ENCODE measurements at places on chromosomes 3 and 15.

DNA sequence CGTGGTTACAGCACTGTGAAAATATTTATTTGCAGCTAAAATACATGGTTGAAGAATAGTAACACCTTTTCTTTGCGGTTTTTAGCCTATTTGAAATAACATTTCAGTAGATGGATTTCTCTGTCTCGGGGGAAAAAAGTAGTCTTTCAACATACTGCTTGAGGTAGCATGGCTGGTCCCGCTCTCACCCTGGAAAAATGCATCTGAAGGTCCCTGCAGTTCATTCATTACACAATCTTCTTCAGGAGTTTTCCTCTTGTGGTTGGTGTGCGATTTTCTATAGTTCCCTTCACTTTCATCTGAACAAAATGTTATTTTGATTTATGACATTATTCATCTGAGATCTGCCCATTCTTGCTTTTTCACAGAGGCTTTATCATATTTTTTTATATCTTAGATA lies 75.9 kb downstream of the STRIT1 start:
- peak; percentile 93 for DNase-seq

- DNase-seq = no peak
Observed at GRCh38 chr3:188926741-188927511, 244.8 kb upstream of the TPRG1 start.

DNA sequence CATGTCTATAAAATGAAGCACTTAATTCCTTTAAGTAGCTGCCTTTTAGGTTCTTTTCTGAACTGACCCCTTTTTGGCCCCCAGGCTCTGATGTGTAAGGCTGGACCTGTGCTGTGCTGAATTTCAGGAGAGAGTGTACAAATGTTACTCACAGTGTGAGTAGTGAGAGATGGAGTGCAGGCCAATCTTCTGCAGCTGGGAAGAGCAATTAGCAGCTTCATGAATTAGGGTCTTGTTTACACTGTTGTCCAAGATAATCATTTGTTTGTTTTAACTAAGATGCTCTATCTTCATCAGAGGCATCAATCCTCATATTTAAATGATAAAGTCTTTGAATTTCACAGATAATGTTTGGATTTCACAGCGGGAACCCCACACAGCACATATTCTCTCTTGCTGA lies 19.4 kb downstream of the ARPP21 start:
- no peak for DNase-seq

DNA sequence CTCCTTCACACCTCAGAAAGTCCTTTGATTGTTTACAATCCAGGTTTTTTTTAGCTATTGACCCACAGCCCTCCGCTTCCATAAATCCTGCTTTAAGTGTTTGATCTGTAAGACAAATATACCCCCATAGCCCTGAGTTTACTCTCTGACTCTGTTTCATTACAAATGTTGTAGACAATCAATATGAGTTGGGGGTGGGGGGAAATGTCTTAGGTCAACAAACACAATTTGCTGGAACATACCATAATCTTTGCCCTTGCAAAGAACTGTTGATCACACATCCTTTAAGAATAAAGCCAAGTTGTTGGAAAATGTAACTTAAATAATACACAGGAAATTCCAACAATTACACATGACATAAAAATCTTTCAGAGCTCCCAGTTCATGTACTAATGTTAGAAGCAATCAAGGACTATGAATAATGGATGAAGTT lies 301.8 kb upstream of the SEMA6D start:
- no peak for DNase-seq

GRCh38 chr15:95162967-95163531 lies 931.7 kb downstream of the MCTP2 start:
- peak; percentile 94 for DNase-seq

- no peak for DNase-seq
Observed at GRCh38 chr15:94542391-94542790, 311.0 kb downstream of the MCTP2 start.

- peak; percentile 36 for DNase-seq
Observed at GRCh38 chr3:65425880-65426279, 612.8 kb downstream of the MAGI1 start.

- no peak for DNase-seq
Observed at GRCh38 chr3:190169877-190170276, 49.2 kb upstream of the P3H2 start.

GRCh38 chr3:127556565-127556964 lies 34.0 kb downstream of the TPRA1 start:
- no peak for DNase-seq

- no peak for DNase-seq
Observed at GRCh38 chr3:127427156-127427555, 139.3 kb upstream of the PRR20G start.

DNA sequence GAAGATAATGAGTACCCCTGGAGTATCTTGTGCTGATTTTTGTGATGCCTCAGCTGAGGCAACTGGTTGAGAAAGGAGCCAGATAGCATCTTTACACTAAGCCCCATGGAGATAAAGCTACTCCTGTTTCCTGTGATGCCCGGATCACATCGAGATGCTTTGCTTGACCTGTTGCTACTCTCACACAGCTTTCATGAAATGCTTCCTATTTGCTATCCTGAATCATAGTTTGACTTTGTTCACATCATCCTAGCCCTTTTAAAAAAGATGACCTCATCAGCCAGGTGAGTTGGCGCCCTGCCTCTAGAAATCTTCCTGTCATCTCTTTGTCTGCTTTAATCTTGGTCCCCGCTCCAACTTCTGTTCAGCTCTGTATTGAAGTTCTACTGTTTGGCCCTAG lies 409.6 kb upstream of the TBL1XR1 start:
- no peak for DNase-seq

DNA sequence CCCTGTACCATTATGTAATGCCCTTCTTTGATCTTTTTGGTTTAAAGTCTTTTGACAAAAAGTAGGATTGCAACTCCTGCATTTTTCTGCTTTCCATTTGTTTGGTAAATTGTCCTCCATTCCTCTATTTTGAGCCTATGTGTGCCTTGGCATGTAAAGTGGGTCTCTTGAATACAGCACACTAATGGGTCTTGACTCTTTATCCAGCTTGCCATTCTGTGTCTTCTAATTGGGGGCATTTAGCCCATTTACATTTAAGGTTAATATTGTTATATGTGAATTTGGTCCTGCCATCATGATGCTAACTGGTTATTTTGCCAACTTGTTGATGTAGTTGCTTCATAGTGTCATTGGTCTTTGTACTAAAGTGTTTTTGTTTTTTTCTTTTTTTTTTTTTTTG lies 32.4 kb downstream of the CMC1 start:
- no peak for DNase-seq

GRCh38 chr15:47620960-47621681 lies 96.2 kb upstream of the SEMA6D start:
- peak; percentile 51 for DNase-seq

DNA sequence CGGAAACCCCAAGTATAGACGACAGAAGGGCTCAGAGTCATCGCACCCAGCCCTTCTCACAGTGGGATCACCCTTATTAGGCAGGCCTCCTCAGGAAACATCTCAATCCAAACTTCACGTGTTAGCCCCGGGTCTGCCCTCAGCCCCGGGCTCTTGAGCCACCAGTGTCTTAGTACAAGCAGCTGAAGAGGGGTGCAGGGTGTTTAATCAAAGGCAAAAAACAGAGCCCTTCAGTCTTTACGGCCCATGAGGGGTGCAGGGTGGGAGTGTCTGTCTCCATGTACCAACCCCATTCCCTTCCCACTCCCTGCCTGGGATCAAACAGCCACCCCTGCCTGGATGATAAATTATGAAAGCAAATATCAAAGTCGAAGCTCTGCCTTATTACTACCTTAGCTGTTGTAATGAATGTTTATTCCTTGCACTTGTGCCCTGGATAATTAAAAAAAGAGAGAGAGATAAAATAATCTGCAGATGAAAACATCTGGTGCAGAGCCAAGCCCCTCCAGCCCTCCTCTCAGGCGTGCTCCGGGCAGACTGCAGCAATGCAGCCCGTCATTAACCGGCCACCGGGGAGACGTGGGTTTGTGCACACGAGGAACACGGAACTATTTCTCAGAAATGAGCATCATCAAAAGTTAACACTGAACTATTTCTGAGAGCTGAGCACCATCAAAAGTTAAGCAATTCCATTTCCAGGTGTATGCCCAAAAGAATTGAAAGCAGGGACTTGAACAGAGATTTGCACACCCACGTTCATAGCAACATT lies 64.5 kb downstream of the ADAMTS17 start:
- DNase-seq = no peak

GRCh38 chr3:64895106-64895990 lies 207.5 kb upstream of the ADAMTS9 start:
- DNase-seq = no peak

DNA sequence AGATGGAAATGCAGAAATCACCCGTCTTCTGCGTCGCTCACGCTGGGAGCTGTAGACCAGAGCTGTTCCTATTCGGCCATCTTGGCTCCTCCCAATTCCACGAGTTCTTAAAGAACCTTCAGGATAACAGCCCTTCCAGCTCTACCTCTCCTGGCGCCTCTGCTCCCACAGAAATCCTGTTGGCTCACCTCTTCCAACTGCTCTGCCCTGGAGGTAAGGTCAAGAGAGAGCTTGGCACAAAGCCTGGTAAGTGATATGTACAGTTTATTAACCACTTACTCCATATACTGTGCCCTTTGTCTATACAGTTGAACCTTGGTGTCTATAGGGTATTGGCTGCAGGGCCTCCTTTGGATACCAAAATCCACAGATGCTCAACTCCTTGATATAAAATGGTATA lies 17.8 kb upstream of the FGF12 start:
- no peak for DNase-seq

GRCh38 chr15:62482785-62483429 lies 317.8 kb upstream of the C2CD4B start:
- DNase-seq = no peak

GRCh38 chr15:35023804-35024203 lies 35.7 kb upstream of the ZNF770 start:
- peak; percentile 6 for DNase-seq

DNA sequence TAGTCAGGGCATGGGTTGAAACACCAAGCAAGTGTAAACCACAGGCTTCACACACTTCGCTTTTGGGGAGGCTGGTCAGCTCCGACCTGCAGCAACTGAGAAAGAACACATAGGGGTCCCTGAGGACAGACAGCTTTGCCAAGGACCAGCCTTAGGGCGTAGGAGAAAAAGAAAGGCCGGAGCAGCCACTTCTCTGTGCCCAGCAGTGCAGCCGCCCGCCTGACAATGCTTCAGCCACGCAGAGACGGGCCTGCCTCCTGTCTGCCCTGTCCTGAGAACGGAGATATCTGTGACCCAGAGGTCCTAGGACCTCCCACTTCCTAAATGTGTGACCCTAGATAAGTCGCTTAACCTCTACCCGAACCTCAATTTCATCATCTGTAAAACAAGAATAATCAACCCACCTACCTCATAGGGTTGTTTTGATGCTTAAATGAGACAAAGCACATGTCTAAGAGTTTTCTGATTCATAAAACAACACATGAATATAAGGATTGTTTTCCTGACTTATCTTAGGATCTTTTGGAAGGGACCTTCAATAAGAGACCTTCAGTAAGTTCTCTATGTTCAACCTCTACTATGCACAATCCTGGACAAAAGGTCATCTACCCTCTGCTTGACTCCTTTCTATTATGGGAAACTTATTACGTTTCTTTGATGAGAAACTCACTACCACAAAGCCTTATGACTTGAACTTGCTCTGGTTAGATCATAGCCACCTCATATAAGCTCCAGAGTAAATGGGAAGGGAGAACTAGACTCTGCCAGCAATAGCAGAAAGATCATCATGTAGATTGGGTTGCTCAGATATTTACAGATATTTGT lies 32.9 kb upstream of the RFTN1 start:
- DNase-seq = no peak
